ENCODE measurements at places on chromosomes 6 and 20.

- no peak for DNase-seq
Measured at GRCh38 chr20:49904440-49905214, 10.7 kb downstream of the SPATA2 start.

DNA sequence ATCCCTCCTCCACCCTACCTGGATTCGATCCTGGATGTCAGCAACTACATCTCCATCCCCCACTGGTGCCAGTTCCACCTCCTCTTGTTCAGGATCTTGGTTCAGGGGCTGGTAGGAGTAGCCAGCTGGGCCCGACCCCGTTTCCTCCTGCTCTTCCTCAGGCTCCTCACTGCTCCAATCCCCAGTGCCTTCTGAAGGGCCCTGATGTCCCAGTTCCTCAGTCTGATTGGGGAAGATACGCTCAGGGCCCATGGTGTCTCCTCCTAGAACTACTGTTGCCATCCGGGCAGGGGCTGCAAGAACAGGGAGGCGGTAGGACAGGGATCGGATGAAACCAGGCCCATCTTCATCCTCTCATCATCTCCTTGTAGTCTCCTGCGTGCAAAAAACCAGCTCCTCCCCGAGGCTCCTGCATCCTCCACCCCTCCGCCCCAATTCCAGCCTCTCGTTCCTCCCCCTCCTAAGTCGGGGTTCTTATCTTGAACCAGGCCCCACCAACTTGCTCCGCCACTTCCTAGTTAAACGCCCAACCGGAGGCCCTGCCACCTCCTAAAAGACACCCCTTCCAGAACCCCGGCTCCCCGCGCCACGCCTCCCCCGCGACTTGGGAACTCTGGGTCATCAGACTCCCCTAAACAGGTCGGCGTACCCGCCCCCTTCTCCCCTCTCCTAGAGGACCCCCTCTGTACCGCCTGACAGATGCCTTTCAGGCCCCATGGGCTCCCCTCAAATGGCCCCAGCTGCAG is 476 bp downstream of the MEA1 start:
- DNase-seq, result no peak

DNA sequence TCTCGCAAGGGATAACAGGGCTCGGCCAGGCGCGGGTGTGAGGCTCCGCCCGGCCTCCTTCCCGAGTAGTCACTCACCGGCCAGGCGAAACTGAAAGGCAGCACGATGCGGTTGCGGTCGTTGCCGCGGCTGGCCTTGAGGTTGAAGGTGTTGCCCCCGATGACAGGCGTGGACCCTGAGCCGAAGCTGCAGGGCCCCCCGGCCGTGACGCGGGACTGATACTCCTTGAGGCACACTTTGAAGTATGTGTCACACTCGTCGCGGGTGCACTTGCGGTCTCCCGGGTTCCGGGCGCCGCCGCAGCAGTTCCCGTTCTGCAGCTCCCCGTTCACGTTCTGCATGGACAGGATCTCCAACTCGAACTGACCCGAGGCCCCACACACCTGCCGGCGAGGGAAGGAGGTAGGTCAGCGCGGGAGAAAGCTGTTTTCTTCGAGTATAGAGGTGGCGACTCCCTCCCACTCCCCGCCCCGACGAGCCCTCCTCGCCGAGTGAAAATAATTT is 1.1 kb downstream of the JAG1 start:
- DNase-seq, result no peak

DNA sequence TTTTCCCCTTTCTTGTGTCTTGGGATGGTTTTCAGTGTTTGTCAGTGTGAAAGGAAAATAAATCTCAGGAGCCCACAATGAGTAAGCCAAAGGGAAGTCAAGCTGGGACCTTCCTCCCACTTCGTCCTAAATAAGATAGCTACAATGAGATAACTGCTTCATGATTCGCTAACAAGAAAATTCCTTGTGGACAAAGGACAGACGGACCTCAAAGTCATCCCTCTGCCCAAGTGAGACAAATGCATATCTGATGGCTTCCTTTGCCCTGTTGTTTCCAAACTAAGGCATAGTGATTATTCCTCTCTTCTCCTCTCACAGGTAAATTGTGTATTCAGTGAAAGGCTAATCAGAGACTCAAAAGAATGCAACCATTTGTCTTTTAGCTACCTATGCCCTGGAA is 26.1 kb upstream of the ADTRP start:
- DNase-seq, result no peak

DNA sequence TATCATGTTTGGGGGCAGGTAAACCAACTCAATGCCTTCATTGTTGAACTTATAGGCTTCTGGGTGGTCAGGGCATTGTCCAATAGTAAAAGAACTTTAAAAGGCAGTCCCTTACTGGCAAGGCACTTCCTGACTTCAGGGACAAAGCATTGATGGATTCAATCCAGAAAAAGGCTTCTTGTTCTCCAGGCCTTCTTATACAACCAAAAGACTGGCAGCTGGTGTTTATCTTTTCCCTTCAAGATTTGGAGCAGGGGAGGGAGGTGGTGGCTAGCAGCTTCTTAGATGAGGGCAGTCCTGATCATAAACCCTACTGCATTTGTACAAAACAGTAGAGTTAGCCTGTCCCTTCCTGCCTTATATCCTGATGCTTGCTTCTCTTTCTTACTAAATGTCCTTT is 57.5 kb downstream of the NCOA3 start:
- DNase-seq, result no peak

DNA sequence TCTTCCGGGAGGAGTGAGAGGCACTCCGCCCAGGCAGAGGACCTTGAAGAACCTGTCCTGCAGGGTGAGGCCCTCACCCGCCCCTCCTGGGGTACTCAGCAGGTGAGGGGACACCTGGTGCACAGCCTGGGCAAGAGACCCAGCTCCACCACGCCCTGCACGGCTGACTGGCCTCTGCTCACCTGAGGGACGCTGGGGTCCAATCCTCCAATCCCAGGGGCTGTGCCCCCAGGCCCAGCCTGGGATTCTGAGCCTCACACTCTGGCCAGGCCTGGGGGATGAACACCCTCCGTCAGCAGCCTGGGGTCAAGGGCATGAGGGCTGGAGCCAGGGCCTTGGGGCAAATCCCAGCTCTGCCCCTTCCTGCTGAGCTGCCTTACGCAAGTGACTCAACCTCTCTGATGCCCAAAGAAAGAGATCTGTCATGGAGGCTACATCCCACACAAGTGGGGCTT is 149.9 kb upstream of the PTPN1 start:
- no peak for DNase-seq

DNA sequence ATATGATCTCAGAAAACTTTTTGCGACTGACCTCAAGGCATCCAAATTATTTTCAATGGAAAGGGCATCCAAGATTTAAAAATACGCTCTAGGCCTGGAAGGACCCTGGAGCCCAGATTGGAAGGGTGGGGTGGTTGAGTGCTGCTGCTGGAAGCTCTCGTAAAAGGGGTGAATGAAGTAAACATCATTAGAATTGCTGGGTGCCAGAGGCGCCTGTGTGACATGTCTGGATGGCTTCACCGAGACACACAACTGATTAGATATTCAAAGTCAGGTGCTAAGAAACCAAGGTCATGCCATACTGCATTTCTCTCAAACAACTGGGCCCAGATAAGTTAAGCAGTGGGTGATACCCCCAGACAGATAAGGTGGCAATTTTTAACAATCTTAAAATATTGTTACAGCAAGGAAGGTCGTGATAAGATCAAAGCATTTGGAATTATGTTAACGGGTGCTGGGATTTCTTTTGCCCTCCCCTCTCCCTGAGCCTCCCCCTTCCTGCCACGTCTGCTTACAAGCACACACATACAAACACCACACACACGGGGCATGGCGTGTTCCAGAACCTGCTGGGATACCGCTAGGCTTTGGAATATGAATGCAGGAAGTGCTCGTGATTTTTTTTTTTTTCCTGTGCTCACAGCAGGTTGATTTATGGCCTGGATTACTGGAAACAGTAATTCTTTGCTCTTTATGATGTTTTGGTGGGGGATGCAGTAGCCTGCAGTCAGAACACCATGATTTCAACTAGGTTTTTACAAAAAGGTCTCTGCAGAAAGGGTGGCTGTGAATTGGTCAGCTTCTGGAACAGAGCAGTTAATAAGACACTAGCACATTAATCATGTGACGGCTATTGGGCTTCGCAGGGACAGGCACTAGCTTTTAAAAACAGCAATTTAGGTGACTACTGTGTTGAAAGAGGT is 551.2 kb downstream of the QKI start:
- DNase-seq, result no peak

DNA sequence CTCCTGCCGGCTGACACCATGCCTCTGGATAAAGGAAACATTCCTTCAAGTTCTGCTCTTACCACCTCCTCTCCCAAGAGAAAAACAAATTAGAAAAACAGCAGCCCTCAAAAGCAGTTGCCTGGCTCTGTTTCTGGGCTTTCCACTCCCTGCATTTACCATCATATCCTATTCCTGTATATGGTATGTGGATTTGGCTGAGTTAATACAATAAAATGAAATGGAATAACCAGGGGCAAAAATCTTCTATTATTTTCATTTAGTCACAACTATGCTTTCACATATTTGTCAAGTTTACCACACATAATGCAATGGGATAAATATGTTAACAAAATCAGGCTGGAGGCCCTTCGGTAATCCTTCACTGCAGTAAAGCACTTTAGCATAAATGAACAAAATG is 34.3 kb downstream of the COL12A1 start:
- DNase-seq, result no peak

- no peak for DNase-seq
Measured at GRCh38 chr20:45010399-45010828, 44.1 kb downstream of the STK4 start.

GRCh38 chr6:5838656-5839396 is 167.9 kb downstream of the NRN1 start:
- no peak for DNase-seq

Measured in NCI-H1694 (cell line).